ENCODE measurements at places on chromosomes 1 and 21. TPM values are rescaled to one million over a fixed set of nuclear protein-coding genes. Genes with fewer than 3 reads are reported as not detected.

DNA sequence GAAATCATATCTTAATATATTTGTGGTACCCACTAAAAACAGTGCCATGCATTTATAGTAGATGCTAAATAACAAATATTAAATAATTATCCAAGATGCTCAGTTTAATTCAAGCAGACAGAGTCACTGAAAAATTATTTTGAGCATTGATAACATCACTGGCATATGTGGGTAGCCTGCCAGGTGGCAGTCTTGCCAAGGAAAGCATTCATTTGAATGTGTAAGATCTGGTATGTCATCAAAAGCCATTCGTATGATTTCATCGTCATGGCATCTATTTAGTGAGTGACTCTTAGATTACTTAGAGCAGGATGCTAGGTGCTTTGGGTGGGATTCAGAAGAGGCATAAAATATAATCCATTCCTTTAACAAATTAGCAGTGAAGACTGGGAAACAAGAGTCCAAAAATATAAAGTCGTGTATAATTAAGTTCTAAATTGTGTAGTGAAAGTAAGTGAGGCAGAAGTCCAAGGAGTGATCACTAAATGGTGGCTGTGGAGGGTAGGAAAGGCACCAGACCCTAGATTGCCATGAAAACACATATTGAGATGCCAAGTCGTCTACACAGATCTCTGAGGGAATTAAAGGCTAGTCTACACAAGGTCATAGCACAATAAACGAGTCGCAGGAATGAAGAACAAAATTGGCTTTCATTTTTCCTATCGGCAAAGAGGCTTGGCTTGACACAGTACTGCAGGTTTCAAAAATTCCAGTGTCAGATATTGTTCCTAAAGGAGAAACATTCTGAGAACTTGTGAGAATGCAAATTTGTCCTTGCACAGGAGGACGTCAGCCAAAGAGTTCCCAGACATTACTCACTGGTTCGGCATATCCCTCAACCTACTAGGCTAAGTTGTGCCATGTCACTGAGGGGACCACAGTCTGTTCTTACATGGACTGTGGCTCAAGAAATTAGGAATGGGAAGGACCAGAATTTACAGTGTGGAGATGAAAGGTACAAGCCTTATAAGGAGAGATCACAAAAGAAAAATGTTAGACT is 130.8 kb downstream of the LYPLAL1 start:
- H3K27ac ChIP-seq, result no peak overlapping the region
- no peaks in the 10 kb centered on the region for H3K4me1 ChIP-seq
- H3K4me3 ChIP-seq, result no peak overlapping the region
- H3K27me3 ChIP-seq, result no peaks in the 10 kb centered on the region

- H3K36me3 ChIP-seq, result no peaks in the 10 kb centered on the region
- H3K27ac ChIP-seq, result peak overlapping the region; percentile 86
- peak; percentile 60 for DNase-seq
- peaks cover 3% of the 10 kb centered on the region for H3K4me1 ChIP-seq
Measured at GRCh38 chr1:95115708-95116137, 1.4 kb upstream of the TLCD4 start.

- no peak overlapping the region for H3K27ac ChIP-seq
- no peak overlapping the region for H3K4me3 ChIP-seq
- no peak for DNase-seq
- peaks cover 6% of the 10 kb centered on the region for H3K4me1 ChIP-seq
- no peaks in the 10 kb centered on the region for H3K36me3 ChIP-seq
- H3K27me3 ChIP-seq, result no peaks in the 10 kb centered on the region
Measured at GRCh38 chr1:23537296-23537973, 6.4 kb upstream of the E2F2 start.

- no peaks in the 10 kb centered on the region for H3K36me3 ChIP-seq
- no peak overlapping the region for H3K4me3 ChIP-seq
- no peak for DNase-seq
- H3K27me3 ChIP-seq, result no peaks in the 10 kb centered on the region
Measured at GRCh38 chr21:44005593-44005992, 6.5 kb upstream of the TRAPPC10 start.

DNA sequence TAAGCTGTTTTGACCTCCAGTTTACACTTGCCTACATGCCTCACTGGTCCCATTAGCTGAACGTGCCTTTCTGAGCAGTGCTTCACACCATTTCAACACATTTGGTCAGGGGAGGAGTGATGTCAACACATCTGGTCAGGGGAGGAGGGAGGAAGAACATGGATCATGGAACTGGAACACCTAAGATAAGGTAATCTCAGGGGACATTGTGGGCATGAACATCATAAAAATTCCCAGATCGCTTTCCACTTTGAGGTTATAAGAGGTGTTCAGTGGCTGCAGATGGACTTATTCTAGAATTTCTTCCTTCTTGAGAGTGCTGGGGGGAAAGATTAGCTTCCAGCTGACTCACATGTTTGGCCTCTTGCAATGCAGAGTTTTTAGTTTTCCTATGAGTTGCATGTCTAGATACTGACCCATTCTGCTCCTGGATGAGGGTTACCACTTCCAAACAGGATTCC is 2.0 kb downstream of the QSOX1 start:
- no peak for DNase-seq
- H3K27me3 ChIP-seq, result no peaks in the 10 kb centered on the region
- H3K4me3 ChIP-seq, result no peak overlapping the region

DNA sequence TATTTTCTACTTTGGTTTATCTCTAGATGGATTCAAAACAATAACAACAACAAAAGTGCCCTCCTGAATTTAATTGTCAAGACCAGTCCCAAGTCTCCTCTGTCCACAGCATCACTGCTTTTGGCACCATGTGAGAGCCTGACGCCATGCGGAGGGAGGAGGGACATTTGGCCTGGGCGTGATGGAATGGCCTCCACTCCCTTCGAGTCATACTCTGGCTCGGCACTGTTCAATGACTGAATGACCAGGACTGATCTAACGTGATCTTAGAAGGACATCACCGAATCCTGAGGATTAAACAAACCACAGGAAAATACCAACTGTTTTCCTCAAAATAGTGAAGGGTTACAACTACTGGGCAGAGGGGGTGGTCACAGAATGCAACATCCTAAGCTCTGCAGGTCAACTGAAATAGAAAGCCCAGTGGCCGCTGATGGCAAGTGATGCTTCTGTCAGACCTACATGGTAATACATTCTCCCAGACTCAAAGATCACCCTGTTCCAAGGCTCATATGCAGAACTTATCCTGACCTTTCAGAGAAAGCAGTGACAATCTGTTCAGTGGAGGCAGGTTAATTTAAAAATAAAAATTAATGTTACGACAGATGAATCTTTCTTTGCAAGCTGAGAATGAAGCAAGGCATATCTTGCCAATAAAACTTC is 19.1 kb downstream of the SRSF4 start:
- no peak overlapping the region for H3K4me3 ChIP-seq
- no peak overlapping the region for H3K27ac ChIP-seq
- no peak for DNase-seq
- H3K36me3 ChIP-seq, result peaks cover 10% of the 10 kb centered on the region

DNA sequence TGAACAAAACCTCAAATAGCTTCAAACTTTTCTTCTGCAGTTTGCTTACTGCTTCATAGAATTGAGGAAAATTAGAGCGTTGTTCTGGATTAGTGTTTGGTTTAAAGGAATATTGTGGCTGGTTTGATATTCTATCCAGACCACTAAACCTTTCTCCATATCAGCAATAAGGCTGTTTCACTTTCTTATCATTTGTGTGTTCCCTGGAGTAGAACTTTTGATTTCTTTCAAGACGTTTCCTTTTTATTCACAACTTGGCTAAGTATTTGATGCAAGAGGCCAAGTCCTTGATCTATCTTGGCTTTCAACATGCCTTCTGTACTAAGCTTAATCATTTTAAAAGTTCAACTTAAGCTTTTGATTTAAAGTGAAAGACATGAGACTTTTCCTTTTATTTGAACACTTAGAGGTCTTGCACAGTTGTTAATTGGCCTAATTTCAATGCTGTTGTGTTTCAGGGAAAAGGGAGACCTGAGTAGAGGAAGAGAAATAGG is 359.1 kb downstream of the S1PR1 start:
- no peak overlapping the region for H3K27ac ChIP-seq
- no peak overlapping the region for H3K4me3 ChIP-seq
- no peaks in the 10 kb centered on the region for H3K36me3 ChIP-seq
- no peaks in the 10 kb centered on the region for H3K4me1 ChIP-seq
- no peak for DNase-seq

DNA sequence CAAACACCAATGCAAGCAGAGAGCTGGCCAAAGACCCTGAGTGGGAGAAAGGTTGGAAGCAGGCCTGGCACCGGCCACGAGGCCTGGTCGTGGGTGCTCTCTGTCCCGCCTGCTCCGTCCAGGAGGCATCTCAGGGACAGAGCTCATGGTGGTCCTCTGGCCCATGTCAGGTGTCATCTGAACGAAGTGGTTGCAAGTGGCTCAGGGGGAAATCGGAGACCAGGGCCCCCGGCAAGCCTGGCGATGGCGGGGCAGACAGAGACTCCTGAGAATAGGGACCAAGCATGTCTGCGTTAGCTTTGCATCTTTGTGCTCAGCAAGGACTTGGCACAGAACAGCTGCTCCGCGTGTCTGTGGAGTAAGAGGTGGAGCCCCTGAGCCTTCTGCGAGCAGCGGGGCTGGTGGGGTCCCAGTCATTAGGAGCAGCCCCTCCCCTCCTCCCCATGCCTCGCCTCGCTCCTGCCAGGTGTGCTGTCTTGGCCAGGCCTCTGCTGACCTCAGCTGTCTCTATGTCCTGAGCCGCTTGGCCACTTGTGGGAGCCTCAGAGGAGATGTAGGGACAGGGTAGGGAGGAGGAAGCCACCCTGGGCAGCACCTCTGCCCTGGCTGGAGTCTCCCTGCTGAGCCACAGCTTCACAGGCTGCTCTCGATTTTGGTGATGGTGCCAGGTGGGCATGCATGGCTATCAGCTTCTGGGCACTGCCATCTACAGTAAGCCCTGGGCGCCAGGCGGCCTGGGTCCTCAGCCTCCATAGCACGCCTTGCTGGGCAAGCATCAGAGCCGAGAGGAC is 362.9 kb upstream of the VAMP3 start:
- DNase-seq, result peak; percentile 27
- H3K4me1 ChIP-seq, result no peaks in the 10 kb centered on the region
- no peaks in the 10 kb centered on the region for H3K36me3 ChIP-seq
- H3K27me3 ChIP-seq, result no peaks in the 10 kb centered on the region

GRCh38 chr1:193850745-193851144 is 664.3 kb upstream of the B3GALT2 start:
- no peaks in the 10 kb centered on the region for H3K4me1 ChIP-seq

- H3K27ac ChIP-seq, result no peak overlapping the region
- H3K27me3 ChIP-seq, result no peaks in the 10 kb centered on the region
- H3K4me3 ChIP-seq, result no peak overlapping the region
- H3K4me1 ChIP-seq, result no peaks in the 10 kb centered on the region
- H3K36me3 ChIP-seq, result no peaks in the 10 kb centered on the region
Measured at GRCh38 chr1:19564366-19564765, 79.0 kb upstream of the CAPZB start.

- H3K27ac ChIP-seq, result no peak overlapping the region
- H3K4me1 ChIP-seq, result peaks cover 29% of the 10 kb centered on the region
- DNase-seq, result no peak
- no peaks in the 10 kb centered on the region for H3K27me3 ChIP-seq
- H3K4me3 ChIP-seq, result no peak overlapping the region
- H3K36me3 ChIP-seq, result peaks cover 20% of the 10 kb centered on the region
Measured at GRCh38 chr1:145991735-145992412, 4.5 kb downstream of the TXNIP start.

DNA sequence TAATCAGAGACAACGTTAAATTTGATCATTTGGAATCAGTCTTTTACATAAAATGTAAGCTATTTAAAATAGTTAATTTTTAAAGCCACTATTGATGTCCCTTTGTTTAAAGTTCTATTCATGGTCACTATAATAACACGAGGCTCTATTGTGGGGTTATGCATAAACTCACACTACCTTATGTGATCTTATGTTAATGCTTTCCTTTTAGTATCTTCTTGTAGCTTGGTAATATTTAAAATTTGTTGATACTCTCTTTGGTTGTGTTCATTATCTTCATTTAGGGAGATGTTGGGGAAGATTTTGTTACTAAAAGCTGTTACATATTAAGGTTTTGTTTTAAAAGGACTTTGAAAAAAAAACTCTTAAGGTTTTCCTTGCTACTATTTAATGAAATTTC is 1.2 kb downstream of the B3GALT2 start:
- H3K4me1 ChIP-seq, result peaks cover 15% of the 10 kb centered on the region
- no peak overlapping the region for H3K27ac ChIP-seq
- no peaks in the 10 kb centered on the region for H3K36me3 ChIP-seq
- H3K4me3 ChIP-seq, result no peak overlapping the region

DNA sequence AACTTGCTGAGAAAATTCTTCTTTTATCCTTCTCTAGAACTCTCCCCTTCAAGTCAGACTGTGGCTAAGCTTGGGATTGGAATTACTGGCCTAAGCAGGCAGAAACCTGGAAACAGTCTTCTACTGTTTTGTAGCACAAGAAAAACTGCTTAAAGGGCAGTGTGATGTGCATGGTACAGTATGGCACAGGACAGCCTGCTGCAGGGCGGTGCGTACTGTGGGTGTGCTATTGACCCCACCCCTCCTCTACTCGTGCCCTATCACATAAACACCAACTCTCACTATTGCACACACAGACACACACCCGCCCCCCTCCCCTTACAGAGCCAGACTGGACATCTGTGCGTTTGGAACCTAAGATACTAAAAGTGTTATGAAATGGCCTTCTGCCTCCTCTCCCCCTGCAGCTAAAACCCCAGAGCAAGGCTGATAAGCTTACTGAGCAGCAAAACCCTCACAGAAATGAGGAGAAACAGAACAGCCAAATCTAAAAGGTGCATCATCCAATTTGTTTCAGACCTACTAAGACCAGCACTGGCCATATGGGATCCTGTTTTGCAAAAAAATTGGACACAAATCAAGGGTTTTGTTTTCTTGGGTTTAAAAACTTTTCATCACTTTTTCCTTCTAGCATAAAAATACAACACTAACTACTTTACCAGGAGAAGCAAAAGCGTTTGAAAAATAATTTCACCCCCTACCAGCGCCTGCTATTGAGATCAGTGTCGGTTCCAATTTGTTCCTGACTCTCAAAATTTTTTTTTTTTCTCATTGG is 355.8 kb upstream of the LYPLAL1 start:
- no peaks in the 10 kb centered on the region for H3K36me3 ChIP-seq
- no peak overlapping the region for H3K4me3 ChIP-seq
- DNase-seq, result no peak

- H3K27ac ChIP-seq, result no peak overlapping the region
- H3K4me1 ChIP-seq, result no peaks in the 10 kb centered on the region
- H3K4me3 ChIP-seq, result no peak overlapping the region
- peaks cover 19% of the 10 kb centered on the region for H3K27me3 ChIP-seq
Measured at GRCh38 chr21:45611939-45612664, 31.4 kb upstream of the PCBP3 start.

DNA sequence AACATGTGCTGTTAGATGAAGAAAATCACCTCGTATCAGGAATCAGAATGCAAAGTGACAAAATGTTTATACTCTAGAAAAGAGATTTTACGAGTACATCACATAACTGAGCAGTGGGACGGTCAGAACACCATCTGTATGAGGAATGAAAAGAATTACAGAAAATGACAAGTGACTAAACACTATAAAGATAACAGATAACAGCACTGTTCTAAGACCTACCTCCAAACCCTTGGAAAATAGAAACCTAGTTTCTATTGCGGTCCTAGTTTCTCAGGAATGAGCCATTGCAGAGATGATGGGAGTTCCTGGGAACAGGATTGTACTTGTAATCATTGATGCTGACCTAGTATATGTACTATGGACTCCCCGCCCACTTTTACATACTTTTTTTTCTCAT is 839.4 kb upstream of the ADAMTS5 start:
- H3K27me3 ChIP-seq, result no peaks in the 10 kb centered on the region
- H3K36me3 ChIP-seq, result no peaks in the 10 kb centered on the region
- H3K27ac ChIP-seq, result no peak overlapping the region
- no peak for DNase-seq
- H3K4me3 ChIP-seq, result no peak overlapping the region

The RGS5 gene
- 4.6 TPM for total RNA-seq

The OR2L2 gene
- not detected for total RNA-seq
